ENCODE measurements at places on chromosomes 11 and 22. TPM values are rescaled to one million over a fixed set of nuclear protein-coding genes. Genes with fewer than 3 reads are reported as not detected.

GRCh38 chr11:113817626-113818025, 38.0 kb downstream of the CLDN25 start:
- no peak for DNase-seq

- DNase-seq, result no peak
These were observed 313.9 kb downstream of the ST3GAL4 start for GRCh38 chr11:126669416-126669815.

GRCh38 chr22:49531368-49531791, 296.3 kb downstream of the BRD1 start:
- DNase-seq, result no peak

GRCh38 chr11:83063073-83063754, 8.5 kb downstream of the RAB30 start:
- DNase-seq, result peak; percentile 14

- no peak for DNase-seq
These were observed 8.1 kb downstream of the APOL6 start for GRCh38 chr22:35656284-35656752.

DNA sequence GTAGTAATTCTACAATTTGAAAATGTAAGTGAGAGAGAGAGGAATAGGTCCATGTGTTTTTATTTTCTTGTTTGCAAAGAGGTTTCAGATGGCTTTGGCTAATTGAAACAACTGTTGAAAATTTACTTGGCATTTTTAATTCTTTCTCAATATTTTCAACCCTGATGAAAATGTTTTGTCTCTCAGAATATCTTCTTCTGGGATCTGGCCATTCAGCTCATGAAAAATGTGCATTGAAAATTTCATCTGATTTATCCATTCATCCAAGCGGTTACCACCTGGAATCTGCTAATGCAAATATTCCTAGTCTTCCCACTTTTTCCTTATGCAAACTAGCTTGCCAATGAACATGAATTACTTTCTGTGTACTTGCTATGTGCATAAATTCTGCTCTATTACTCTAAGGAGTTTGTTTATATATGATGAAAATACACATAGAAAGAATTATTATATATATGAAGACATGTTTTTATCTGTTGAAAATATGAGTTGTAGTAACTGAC, 621.2 kb downstream of the LRRC4C start:
- DNase-seq, result no peak

GRCh38 chr11:110475671-110476070, 45.9 kb downstream of the FDX1 start:
- no peak for DNase-seq

DNA sequence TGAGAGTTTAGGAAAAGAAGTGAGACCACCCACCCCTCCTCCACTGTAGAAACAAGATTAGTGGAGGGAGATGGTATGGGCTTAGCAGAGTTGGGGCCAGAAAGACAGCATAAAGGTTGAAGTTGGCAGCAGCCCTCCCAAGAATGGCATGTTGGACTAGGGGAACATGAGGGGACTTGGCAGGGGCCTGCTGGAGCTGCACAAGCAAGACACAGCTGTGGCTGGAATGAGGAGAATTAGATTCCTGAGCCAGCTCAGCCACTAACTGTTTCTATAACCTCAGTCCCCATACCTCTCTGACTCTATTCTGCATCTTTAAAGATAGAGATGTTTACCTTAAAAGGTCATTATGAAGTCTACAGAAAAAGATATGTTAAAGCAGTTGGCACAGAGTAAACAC, 13.2 kb downstream of the MAP6 start:
- no peak for DNase-seq

DNA sequence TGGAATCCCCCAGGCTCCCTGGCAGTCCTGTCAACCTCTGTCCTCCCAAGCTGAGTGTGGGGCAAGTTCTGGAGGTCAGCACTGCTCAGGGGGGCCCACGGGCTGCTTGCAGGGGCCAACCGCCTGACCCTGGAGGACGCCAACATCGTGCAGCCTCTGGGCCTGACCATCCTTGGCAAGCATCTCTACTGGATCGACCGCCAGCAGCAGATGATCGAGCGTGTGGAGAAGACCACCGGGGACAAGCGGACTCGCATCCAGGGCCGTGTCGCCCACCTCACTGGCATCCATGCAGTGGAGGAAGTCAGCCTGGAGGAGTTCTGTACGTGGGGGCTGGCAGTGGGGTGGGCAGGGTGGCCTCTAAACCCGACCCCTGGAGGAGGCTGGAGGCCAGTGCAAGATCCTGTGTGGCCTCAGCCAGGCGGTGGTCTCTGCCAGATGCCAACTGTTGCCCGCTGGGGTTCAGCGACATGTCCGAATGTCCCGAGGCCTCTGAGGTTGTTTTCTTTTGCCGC, 34.6 kb upstream of the PPP6R3 start:
- DNase-seq, result no peak

- DNase-seq, result no peak
These were observed 6.6 kb downstream of the CTSD start for GRCh38 chr11:1756791-1757771.

Gene USP2
- 60.0 TPM for polyA plus RNA-seq

Gene XRCC6
- 202 TPM for polyA plus RNA-seq

Data from hindlimb muscle (tissue), 1 donor.